ENCODE measurements at places on chromosomes 11 and 22.

GRCh38 chr11:93967258-93967657 is 53.9 kb upstream of the HEPHL1 start:
- no peak for DNase-seq

DNA sequence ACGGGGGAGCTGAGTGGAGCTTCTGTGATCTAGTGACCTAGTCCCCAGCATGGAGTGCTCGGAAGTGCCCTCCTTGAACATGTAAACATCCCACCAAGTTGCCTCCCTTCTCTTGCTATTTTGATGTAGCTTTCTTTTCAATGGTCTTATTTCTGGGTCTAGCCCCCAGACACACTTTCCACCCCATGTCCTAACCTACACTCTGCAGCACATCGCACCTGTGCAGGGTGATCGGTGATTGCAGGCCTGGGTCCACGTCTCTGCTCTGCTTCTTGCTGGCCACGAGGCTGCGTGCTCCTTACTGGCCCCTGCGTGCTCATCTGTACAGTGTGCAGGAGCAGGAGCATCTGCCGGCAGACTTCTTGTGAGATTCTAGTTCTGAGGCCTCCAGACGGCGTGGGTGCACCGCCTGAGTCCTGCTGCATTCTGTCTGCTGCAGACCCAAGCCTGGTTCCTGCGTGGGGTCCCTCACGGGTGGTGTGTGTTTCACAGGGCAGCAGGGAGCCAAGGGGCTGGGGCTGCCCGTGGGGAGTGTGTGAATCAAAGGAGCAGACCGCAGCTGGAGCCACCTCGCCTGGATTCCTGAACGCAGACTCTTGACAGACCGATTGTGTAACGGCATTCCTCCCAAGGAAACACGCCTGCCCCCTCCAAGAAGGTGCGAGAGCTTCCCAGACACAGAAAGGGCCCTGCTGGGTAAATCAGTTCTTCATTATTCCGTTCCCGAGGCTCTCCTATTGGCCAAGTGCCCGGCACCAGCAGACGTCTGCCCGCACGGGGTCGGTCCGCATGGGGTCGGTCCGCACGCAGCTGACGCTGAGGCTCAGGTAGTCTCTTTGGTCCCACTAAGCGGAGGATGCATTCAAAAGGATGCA is 44.4 kb upstream of the MYEOV start:
- DNase-seq, result no peak

GRCh38 chr22:47634347-47634746 is 871.9 kb downstream of the TBC1D22A start:
- DNase-seq, result no peak

GRCh38 chr22:26845021-26845743 is 187.8 kb downstream of the MIAT start:
- no peak for DNase-seq

- no peak for DNase-seq
Measured at GRCh38 chr11:9740202-9740883, 76.5 kb downstream of the SWAP70 start.

DNA sequence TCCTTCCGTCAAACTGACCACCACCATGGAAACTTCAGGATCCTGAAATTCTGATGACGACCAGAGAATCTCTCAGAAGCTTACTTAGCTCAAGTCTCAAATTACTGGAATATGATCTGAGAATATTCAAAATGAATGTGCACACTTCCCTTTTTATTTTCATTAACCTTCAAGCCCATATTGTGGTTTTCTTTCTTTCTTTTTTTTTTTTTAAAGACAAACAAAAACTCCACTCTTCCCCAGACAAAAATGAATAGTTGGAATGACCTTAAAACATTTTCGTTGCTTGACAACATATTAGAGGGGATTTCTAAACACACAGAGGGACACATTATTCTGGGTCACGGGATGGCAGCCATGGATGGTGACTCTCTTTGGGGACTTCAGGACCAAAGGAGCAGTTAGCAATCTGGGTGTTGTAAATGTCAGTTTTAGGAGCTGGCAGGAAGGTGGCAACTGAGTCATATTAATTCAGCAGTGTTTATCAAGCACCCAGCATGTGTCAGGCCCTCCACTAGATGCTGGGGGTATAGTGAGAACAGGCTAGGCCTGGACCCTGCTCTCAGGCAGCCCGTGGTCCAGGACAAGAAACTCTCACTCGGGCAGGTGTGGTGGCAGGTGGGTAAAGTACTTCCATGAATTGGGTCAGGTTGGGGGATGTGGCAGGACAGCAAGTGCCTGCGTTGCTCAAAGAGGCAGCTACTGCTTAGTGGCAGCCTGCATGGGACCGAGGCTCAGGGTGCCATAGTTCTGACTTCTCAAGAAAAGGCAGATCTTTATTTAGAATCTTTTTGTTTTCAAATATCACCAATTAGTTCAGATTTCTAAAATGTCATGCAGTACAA is 126.1 kb downstream of the HIPK3 start:
- DNase-seq, result no peak

DNA sequence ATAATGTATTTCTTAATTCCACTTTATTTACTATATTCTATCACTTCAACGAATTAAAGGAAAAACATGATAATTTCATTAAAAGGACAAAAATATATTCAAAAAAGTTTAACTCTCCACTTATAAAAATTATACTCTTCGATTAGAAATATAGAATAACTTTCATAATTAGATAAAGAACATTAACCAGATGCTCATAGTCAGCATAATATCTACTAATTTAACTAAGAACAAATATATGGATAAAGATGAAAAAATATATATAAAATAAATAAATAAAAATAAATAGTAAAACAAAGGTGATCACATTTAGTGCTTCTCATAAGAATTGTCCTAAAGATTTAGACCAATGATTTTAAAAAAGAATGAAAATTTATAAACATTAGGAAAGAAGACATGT is 1065.2 kb upstream of the CNTN5 start:
- DNase-seq, result no peak
